Islet precursor cell (in vitro differentiated cells): ENCODE measurements at places on chromosomes 7 and 10.

GRCh38 chr7:111089822-111090426 is 1.0 kb upstream of the LRRN3 start:
- DNase-seq = no peak

- no peak for DNase-seq
Measured at GRCh38 chr10:4581929-4582328, 244.1 kb upstream of the AKR1E2 start.

- no peak for DNase-seq
Measured at GRCh38 chr7:54778696-54779540, 19.9 kb upstream of the SEC61G start.

DNA sequence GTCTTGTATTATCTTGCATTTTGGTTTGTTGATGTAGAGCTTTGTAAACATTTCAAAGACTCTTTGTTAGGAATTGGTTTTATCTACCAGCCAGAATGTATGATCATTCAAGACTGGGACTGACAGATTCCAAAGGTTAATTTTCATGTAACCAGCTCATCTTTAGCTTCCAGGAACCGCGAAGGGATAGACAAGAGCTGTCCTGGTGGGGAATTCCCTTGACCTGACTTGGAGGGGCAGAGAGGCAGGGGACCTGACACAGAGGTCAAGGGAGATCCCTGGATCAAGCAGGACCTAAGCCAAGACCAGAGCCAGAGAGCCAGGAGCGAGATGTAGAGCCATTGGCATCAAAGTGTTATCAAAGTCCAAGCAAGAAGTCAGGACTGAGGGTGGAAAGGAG is 6.6 kb upstream of the LOXL4 start:
- DNase-seq = no peak

- no peak for DNase-seq
Measured at GRCh38 chr7:128385988-128386925, 23.5 kb downstream of the IMPDH1 start.

DNA sequence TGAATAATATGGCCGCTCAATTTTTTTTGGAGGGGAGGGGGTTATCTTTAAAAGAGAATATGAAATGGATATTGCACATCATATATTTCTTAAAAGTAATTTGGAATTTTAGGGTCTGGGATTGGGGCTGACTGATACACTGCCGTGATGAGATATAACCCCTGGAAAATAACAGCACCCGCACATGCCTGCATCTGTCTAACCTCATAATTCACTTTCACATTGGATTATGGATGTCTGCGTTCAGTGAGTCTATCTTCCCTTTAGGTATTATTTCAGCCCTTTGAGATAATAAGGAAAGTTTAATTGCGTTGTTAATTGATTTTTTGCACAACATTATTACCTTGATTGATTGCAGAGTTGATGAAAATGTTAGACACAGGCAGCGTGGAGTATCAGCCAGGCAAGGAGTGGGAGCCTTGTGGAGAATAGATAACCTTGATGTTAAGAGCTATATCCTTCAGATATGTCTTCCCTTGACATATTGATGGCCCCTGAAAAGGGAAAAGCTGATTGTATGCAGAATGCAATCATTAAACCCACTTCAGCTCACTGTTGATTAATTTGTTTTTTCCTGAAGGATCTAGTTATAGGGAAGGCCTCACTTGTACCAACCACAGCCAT is 1095.2 kb downstream of the KCNMA1 start:
- no peak for DNase-seq

GRCh38 chr10:14254368-14254767 is 76.4 kb downstream of the FRMD4A start:
- no peak for DNase-seq

- DNase-seq = no peak
Measured at GRCh38 chr10:84783909-84784308, 455.5 kb downstream of the CCSER2 start.

DNA sequence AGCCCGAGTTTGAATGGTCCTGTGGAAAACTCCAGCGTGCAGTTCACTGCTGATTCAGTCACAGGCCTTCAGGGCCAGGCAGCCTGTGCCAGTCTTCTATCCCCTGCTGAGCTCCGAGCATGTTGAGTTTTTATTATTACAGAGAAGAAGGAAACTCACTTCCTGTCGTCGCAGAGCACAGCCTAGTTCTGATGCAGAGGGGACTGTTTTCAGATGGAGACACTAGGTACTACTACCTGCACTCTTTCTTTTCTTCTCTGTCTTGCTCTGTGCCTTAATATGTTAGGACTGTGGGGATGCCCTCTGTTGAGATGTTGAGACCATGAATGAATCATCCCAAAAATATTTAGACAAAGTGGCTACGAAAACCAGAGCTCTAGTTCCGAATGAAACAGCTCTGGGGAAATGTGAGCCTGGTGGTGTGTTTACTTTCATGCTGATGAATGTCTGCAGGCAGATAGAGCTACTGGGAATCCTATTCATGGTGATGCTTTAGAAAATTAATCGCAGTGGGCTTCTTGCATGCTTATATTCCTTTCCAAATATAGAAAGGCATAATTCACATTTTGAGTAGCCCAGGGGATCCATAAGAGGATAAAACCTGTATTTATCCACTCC is 29.6 kb downstream of the CASP7 start:
- peak; percentile 85 for DNase-seq
